Stimulated activated CD8-positive, alpha-beta memory T cell treated with anti-CD3 and anti-CD28 coated beads, Interleukin-15, amount 100 ng/mL, for 4 hours (primary cell): ENCODE measurements at places on chromosomes 5 and 9.
A peak's percentile ranks its signal among the peaks of the same experiment; 100 is the strongest.

GRCh38 chr5:116438979-116439554 is 135.6 kb downstream of the SEMA6A start:
- no peak for DNase-seq

GRCh38 chr9:23322392-23322791 is 503.6 kb downstream of the ELAVL2 start:
- DNase-seq = no peak

DNA sequence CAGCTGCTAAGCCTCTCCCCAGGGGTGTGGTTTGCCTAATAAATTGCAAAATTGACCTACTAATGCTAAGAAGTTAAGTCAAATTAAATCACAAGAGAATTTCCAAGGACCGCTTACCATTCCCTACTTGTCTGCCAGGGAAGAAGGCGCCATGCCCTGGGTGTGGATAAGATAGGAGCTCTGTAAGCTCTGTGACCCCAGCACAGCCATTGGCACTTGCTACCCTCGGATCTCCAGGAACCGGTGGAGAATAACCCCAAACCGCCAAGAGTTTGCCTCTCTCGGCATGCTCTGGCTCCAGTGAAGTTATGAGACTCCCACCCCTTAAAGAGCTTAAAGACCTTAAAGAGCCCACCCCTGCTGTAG is 58.9 kb downstream of the NEURL1B start:
- no peak for DNase-seq

DNA sequence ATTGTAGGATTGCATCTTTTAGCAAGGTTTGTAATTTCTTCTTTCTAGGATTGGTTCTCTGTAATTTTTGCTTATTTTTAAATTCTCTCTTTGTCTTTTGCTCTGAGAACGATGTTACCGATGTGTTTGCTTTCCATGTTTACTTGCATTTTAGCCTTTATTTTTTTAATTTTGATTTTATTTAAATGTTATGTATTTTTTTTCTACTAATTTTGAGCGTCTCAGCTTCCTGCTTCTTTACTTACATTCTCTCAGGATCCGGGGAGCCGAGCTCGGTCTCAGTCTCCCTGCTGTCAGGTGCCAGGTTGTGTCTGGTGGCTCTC is 20.9 kb downstream of the ANXA2R start:
- DNase-seq = no peak

GRCh38 chr5:32538031-32538547 is 47.3 kb upstream of the SUB1 start:
- no peak for DNase-seq

GRCh38 chr5:154214371-154215106 is 24.0 kb downstream of the GALNT10 start:
- DNase-seq = no peak

GRCh38 chr5:161380486-161380885 is 166.0 kb downstream of the GABRB2 start:
- DNase-seq = no peak

DNA sequence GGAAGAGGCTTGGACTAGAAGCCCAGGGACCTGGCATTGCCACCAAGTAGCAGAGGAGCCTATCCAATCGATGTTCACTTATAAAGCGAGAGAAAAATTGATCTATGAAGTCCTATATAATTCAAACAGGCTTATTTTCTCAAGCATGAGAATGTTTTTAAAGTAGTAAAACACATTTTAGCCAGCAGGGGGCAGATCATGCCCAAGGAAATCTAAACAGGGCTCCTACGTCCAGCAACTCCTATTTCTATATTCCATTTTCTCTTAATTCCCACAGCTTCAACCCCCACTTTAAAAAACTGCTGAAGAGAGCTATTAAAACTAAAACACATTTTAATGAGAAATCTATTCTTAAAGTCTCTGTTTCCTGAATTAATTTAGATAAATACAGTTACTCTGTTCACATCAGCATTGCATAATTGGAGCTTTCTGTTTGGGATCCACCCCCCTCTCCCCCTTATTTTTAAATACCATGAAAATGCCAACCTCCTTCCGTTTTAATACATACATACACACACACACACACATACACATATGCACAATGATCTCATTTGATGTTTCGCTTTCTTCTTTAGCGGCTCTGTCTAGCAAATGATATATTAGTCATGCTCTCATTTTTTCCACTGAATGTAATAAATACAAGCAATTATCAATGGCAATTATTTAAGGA is 144.9 kb downstream of the MYO10 start:
- no peak for DNase-seq

GRCh38 chr9:114465906-114466900 is 39.1 kb downstream of the WHRN start:
- no peak for DNase-seq

DNA sequence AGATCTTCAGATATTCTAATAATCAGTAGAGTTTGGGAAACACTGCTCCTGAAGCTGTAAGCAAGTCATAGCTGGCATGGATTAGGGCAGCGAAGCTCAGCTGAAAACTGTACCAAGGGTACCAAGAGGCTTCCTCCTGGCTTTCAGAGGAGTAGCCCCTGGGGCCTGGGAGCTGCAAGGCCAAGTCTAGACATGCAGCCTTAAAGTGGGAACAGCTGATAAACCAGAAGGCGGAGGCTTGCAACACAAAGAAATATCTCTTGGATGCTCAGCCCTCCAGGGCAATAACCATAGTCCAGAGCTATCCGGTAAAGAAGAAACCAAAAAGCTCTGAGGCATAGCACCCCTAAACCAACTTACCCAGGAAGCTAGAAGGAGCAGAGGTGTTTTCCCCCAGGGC is 51.5 kb downstream of the MRPS30 start:
- no peak for DNase-seq

DNA sequence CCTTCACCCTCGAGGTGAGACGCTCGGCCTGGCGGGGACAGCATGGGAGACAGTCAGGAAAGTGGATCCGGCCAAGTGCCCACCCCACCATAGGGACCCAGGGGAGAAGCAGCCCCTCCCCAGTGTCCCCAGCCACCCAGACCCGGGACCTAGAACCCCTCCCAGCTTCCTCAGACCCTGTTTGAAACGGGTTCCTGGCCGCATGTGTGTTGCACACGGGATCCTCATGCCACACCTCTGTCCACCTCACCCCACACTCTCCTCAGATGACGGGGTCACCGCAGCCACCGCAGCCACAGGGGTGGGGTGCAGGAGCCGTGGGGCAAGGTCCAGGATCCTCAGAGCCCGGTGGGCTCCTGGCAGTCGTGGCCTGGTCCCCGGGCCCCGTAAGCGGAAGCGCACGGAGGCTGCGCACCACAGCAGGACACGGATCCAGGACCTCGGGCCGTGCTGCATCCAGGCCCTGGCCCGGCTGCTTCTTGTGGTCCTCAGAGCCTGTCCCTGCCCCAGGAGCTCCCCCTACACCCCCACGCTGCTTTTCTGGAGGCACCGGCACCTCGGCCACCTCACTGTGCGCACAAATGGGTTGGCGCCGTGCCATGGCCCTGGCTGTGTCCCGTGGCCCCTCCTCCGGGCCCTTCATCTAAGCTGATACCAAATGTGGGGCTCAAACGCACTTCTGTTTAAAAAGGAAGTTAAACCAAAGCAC is 15.3 kb downstream of the TERT start:
- DNase-seq = no peak

DNA sequence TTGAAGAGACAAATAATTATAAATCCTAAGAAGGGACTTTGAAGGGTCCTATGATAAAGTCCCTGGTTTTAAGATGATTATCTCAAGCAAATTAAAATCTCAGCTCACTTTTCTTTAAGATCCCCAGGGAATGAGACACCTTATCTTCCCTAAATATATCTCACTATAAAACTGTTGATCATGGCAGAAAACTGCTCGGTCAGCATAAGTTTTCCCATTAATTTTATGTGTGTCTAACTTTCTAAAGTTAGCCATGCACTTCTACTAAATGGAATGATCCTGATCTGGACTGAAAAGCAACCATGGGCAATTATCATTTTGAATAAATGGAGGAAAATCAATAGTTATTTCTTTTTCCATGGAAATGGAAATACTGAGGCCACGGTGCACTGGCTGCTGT is 314.5 kb downstream of the TRPM3 start:
- no peak for DNase-seq

DNA sequence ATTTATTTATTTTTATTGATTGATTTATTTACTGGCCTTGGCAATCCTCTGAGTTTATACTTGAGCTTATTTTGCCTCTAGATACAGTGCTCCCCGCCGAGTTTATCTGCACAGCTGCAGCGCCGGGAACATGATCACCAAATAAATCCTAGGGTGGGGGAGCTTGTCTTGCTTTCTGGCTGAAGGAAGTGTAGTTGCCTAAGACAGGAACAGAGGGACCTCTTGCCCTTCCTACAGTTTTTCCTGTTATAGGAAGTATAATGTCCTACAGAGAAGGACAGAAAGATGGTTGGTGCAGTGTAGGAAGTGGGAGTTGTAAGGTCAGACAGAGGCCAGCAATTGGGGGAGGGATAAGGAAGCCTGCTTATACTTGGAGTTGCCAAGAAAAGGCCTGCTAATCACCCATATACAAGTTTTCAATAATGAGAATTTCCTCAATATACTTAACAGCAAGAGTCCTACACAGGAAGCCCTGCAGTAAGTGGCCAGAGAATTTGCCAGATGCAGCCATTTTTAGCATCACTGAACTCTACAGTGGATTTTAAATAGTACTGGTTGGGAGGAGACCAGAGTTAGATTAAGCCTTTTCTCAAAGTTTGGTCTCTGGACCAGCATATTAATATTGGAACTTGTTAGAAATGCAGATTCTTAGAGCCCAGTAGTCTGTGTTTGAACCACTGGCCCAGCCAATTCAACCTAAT is 7.7 kb downstream of the AOPEP start:
- no peak for DNase-seq

DNA sequence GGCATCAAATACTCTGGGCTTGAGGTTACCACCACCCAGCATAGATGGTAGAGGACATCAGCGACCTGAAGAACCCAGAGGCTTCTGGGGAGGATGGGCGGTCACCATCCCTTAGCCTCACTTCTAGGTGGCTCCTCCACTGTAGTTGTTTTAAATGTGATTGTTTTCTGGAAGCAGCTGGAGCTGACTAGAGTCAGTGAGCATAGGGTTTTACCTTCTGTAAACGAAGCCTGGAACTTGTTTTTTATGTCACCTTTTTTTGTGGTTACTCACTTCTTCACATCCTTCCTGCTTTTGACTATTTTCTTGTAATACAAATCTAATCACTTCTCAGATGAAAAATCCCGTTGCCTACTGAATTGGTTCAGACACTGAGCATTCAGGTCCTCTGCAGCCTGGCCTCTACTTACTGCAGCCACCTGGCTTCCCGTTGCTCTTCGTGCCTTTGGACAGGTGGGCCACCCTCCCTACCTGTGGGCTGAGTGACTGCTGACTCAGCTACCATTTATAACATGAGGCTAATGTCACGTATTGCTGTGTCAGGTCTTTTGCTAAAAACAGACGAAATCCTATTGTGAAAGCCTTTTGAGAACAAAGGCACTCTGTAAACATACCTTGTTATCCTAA is 167.8 kb downstream of the MAN2A1 start:
- no peak for DNase-seq

DNA sequence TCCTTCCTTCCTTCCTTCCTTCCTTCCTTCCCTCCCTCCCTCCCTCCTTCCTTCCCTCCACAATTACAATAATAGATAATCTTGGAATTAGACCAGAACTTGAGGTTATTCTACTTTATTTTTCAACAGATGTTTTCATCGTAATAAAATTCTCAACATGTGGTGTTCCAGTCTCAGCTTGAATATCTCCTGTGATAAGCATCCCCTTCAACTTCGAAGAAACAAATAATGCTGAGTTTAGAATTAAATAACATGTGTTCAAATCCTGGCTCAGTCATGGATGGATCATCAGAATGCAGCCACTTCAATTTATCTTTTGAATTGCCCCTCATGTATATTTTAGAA is 91.4 kb upstream of the PAPPA start:
- no peak for DNase-seq

DNA sequence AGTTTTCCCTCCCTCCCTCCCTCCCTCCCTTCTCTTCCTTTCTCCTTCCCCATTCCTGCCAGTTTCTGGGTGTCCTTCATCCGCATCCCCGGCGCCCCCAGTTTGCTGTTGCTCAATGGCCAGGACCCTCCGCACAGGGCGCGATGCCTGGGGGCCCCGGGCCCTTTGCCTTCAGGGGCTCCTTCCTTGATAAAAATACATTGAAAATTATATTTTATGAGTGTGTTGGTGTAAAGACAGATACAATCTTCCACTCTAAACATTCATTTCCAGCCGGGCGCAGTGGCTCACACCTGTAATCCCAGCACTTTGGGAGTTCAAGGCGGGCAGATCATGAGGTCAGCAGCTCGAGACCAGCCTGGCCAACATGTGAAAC is 7.6 kb upstream of the AGPAT2 start:
- DNase-seq = no peak

GRCh38 chr5:40784027-40784653 is 14.0 kb downstream of the PRKAA1 start:
- DNase-seq = no peak

DNA sequence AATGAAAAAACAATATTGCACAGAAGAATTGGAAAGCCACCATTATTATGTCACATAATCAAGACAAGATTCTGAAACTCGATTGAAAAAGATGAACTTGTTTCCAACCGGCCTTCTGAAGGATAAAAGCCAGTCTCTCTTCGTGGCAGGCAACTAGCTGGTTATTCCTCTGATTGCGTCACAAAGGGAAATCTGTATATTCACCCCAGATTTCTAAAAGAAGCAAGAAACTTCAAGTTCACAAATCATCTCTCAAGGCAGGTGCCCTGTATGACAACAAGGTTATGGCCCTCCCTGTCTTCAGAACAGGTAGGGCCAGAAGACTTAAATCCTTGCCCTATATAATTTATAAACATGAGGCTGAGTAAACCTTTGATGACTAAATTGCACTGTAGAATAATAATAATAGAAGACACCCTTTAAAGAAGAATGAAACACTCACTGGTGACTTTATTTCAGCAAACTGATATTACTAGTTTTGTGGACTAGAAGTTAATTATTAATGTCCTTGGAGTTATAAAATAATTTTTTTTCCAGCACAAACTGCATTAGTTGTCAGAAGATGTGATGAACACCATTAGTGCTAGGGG is 2.9 kb upstream of the KLF4 start:
- no peak for DNase-seq

- peak; percentile 20 for DNase-seq
Measured at GRCh38 chr5:35853631-35854030, 3.1 kb upstream of the IL7R start.
